ENCODE measurements at places on chromosomes 13 and 19.

GRCh38 chr19:10858204-10858828, 10.1 kb downstream of the C19orf38 start:
- DNase-seq = peak; percentile 10

GRCh38 chr13:89791971-89792630, 1555.4 kb upstream of the MIR17HG start:
- DNase-seq = no peak

GRCh38 chr13:60078226-60078625, 85.5 kb downstream of the DIAPH3 start:
- DNase-seq = no peak

DNA sequence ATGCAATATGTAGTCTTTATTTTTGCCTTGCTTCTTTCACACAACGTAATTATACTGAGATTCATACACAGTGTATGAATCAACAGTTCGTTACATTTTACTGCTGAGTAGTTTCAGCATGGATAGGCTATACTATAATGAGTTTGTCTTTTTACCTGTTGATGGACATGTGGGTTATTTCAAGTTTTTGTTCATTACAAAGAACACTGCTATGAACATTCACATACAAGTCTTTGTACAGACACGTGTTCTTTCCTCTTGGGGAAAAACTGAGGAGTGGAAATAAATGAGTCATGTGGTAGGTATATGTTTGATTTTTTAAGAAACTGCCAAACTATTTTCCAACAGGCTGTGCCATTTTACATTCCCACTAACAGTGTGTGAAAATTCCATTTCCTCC, 35.1 kb downstream of the ENOX1 start:
- no peak for DNase-seq

GRCh38 chr13:112145551-112146360, 78.8 kb downstream of the SOX1 start:
- DNase-seq = no peak

GRCh38 chr13:32045982-32046785, 14.6 kb downstream of the FRY start:
- DNase-seq = no peak

GRCh38 chr13:77779552-77780272, 82.2 kb downstream of the SLAIN1 start:
- peak; percentile 49 for DNase-seq

DNA sequence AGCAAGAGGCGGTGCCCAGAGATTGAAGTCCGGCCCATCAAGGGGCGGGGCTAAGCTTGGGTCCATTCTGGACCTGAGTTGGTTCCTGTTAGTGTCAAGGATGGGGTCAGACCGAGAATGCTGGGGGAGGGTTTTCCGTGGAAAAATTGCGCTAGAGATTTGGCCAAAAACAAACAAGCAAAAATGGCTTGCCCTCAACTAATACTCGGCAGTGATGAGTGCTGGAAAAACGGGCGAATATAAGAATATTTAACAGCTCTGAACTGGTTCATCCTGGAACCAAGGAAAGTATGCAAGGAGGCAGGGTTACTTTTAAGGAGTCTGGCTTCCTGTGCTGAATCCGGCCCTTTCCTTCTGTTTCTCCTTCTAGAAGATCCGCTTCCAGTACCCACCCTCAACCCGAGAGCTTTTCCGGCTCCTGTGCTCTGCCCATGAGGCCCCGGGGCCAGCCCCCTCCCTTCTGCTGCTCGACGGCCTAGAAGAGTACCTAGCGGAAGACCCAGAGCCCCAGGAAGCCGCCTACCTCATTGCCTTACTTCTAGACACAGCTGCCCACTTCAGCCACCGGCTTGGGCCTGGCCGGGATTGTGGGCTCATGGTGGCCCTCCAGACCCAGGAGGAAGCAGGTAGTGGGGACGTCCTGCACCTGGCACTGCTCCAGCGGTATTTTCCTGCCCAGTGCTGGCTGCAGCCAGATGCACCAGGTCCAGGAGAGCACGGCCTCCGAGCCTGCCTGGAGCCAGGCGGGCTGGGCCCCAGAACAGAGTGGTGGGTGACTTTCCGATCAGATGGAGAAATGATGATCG, 880 bp downstream of the SWSAP1 start:
- DNase-seq = peak; percentile 24

DNA sequence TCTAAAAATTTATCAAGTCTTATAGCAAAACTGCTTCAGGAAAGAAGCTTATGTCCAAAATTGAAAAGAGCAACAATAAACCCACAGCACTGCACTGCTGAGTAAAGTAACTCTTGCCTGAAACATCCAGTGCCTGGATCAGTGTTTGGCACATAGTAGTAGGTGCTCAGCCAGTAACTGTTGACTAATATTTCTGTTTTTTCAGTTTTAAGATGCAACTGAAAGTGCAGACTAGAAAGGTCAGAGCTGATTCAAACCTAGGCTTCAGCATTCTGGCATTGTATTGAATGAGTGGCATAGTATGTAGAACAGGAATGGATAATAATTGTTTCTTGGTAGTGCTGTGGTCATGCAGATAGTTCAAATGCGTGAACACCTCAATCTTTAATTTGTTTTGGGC, 67.6 kb downstream of the UBL3 start:
- no peak for DNase-seq

Measured in NCI-H1417 (cell line).